ENCODE measurements at places on chromosomes 13 and 19. TPM values are rescaled to one million over a fixed set of nuclear protein-coding genes. Genes with fewer than 3 reads are reported as not detected.

Gene ZNF846
- 8.8 TPM for total RNA-seq

Gene SPRED3
- 1.5 TPM for total RNA-seq

Gene NLRP9
- total RNA-seq, result not detected

Gene SERTM1
- total RNA-seq, result not detected

Gene POU2F2
- total RNA-seq, result not detected

Gene TBCB
- 168 TPM for total RNA-seq

Gene CD33
- total RNA-seq, result not detected

Gene ERICH6B
- not detected for total RNA-seq

Gene STARD13
- 41.7 TPM for total RNA-seq

Gene SERPINE3
- not detected for total RNA-seq

Gene HMG20B
- total RNA-seq, result 102 TPM

GRCh38 chr13:33348366-33348765 is 62.8 kb upstream of the STARD13 start:
- no peak for DNase-seq

DNA sequence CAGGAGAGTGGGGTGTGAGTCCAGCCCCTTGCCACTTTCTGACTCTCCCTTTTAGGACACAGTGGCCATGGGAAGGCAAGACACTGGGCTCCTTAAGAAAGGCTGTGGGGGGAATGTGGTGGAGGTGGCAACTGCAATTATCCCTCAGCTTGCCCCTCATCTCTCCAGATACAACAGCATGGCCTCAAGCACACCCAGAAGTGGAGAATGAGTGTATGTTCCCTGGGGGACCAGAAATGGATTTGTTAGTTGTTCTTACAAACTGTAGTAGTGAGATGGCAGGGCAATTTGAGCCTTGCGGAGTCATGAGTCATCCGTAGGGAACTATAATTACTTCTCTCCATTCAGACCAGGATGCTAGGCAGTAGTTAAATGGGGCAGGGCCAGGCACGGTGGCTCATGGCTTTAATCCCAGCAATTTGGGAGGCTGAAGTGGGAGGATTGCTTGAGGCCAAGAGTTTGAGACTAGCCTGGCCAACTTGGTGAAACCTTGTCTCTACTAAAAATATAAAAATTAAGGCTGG is 25.6 kb upstream of the CXCL17 start:
- DNase-seq, result peak; percentile 91

- DNase-seq, result no peak
Measured at GRCh38 chr19:6779206-6779605, 6.7 kb downstream of the VAV1 start.

DNA sequence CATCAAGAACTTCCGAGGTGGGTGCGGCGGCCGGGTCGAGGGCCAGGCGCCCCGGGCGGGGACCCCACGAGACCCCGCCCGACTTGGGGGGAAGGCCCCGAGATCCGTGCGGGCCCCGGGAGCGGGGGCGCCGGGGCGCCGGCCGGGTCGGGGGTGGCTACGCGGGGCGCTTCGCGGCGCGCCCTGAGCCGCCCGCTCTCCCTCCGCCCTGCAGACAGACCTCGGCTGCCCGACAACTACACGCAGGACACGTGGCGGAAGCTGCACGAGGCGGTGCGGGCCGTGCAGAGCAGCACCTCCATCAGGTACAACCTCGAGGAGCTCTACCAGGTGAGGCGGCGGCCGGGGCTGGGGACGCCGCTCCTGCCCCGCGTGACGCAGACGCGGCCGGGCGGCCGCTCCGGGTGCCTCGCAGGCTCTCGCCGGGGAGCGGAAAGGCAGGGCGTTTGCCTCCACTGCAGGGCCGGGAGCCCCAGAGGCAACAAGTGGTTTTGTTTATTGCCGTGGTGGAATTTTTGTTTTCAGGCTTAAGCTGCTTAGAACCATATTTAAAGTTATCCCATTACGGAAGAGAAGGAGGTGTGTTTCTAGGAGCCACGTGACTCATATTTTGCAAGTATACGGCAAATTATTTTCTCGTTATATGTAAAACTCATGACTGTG is 477 bp downstream of the CUL4A start:
- DNase-seq, result peak; percentile 60

DNA sequence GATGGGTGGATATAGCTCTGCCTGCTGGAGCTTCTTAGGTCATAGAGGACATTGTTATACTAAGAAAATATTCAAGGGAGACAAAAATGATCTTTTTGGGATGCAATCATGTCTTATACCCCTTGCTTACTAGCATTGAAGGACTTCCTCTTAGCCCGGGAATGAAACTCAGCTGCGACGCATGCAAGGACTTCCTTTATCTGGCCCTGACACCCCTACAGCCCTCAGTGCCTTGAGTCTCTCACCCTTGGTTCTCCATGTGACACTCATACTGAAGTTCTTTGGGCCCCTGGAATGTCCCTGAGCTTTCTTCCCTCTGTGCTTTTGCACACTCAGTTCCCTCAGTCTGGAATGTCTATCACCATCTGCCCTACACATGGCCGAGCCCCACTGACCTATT is 72.5 kb upstream of the MTIF3 start:
- no peak for DNase-seq

DNA sequence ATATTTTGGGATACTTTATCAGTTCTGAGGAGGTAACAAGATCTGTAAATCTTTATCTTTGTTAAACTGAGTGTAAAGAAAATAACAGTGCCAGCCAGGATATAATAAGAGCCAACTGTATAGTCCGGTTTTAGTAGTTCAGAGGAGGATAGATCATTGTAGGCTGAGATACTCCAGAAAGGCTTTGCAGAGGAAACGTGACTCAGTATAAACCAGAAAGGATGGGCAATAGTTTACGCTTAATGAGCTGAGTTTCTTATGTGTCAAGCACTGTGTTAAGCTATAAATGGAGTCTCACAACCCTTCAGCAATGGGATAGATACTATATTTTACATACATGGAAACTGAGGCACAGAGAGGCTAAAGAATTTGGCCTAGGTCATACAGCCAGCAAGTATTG is 3.8 kb downstream of the RFXAP start:
- DNase-seq, result no peak

- peak; percentile 10 for DNase-seq
Measured at GRCh38 chr19:57465680-57466381, 8.9 kb upstream of the VN1R1 start.

- peak; percentile 96 for DNase-seq
Measured at GRCh38 chr19:44816301-44816700, 7.4 kb downstream of the BCAM start.

- DNase-seq, result peak; percentile 94
Measured at GRCh38 chr19:39411832-39412099, 703 bp upstream of the PLEKHG2 start.

- DNase-seq, result no peak
Measured at GRCh38 chr19:29819986-29820385, 8.2 kb downstream of the CCNE1 start.

- no peak for DNase-seq
Measured at GRCh38 chr13:32267836-32268439, 47.2 kb downstream of the ZAR1L start.

GRCh38 chr19:17183271-17183761 is 31.8 kb upstream of the USE1 start:
- DNase-seq, result no peak

- DNase-seq, result no peak
Measured at GRCh38 chr19:10935371-10936059, 6.9 kb downstream of the TIMM29 start.

DNA sequence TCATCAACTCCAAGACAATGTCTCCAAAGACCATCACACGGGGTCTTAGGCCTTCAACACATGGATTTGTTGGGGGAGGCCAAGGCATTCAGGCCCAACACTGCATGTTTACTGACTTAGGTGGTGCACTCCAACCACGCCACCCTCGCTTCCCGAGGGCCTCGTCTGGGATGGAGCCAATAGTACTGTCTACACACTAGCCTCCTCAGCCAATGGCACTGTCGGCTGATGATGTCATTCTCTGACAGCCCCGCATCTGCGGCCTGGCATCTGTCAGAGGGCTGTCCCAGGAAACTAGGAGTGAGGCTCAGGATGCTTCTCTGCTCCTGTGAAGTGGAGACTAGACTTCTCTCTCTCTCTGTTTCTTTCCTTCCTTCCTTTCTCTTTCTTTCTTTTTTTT is 96.6 kb downstream of the TEX26 start:
- no peak for DNase-seq

DNA sequence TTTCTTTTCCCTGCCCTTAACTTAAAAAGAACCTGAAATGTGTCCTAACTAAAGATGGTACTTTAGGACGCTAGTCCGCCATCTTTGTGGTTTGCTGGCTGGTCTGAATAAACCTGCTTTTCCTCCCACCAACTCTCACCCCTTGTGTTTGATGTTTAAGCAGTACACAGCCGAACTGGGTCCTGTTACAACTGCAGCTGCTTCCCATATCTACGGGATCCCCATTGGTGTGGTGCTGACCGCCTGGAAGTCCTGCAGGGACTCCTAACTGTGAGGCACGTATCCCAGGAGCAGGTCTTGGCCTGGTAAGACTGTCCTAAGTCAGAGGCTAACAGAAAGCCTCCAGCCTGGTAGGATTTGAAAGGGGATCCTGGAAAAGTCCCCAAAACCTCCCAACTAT is 40.9 kb upstream of the VSTM2B start:
- no peak for DNase-seq

- DNase-seq, result peak; percentile 33
Measured at GRCh38 chr19:49691243-49692146, 579 bp downstream of the CPT1C start.

GRCh38 chr13:26604784-26605545 is 47.5 kb downstream of the WASF3 start:
- no peak for DNase-seq

DNA sequence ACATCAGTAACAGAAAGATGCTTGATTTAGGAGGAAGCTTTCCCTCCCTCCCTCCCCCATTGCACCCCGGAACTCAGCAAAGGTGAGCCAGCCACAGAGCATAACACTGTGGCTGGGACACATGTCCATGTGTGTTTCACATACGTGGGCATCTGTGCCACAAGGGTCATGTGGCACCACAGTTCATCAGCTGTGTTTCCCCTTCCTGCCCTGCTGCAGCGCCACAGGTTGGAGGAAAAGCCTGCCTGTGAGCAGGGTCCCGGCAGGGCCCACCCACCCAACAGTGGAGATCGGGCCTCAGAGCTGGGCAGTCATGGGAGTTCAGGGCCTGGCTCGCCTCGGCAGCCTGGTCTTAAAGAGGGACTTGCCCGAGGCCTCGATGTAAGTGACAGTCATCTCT is 2.8 kb downstream of the ACP5 start:
- DNase-seq, result no peak

GRCh38 chr19:45601115-45601514 is 897 bp downstream of the GPR4 start:
- DNase-seq, result no peak

GRCh38 chr19:15280048-15280725 is 47.9 kb upstream of the EPHX3 start:
- DNase-seq, result peak; percentile 88
